Naive thymus-derived CD4-positive, alpha-beta T cell (primary cell): ENCODE measurements at places on chromosomes 5 and 9. TPM values are rescaled to one million over a fixed set of nuclear protein-coding genes. Genes with fewer than 3 reads are reported as not detected.

IL4 gene
- total RNA-seq, result 6.0 TPM

SPAG8 gene
- total RNA-seq, result 2.3 TPM

RNF44 gene
- total RNA-seq, result 283 TPM

CLPTM1L gene
- total RNA-seq, result 73.3 TPM

- no peaks in the 10 kb centered on the region for H3K4me1 ChIP-seq
- H3K27me3 ChIP-seq, result no peaks in the 10 kb centered on the region
- no peak for DNase-seq
- H3K27ac ChIP-seq, result no peak overlapping the region
- no peaks in the 10 kb centered on the region for H3K36me3 ChIP-seq
These were observed 210.3 kb upstream of the TBC1D2 start for GRCh38 chr9:98465799-98466198.

- no peaks in the 10 kb centered on the region for H3K4me1 ChIP-seq
- DNase-seq, result no peak
- no peaks in the 10 kb centered on the region for H3K27me3 ChIP-seq
- no peak overlapping the region for H3K27ac ChIP-seq
These were observed 21.6 kb upstream of the GRPEL2 start for GRCh38 chr5:149323621-149324205.

GRCh38 chr9:88801214-88801796, 190.0 kb upstream of the S1PR3 start:
- no peaks in the 10 kb centered on the region for H3K36me3 ChIP-seq
- H3K27ac ChIP-seq, result no peak overlapping the region
- no peaks in the 10 kb centered on the region for H3K4me1 ChIP-seq
- no peak overlapping the region for H3K4me3 ChIP-seq
- no peaks in the 10 kb centered on the region for H3K27me3 ChIP-seq

GRCh38 chr5:135055396-135055795, 21.4 kb upstream of the PITX1 start:
- no peak overlapping the region for H3K4me3 ChIP-seq
- H3K27ac ChIP-seq, result no peak overlapping the region
- no peaks in the 10 kb centered on the region for H3K36me3 ChIP-seq

DNA sequence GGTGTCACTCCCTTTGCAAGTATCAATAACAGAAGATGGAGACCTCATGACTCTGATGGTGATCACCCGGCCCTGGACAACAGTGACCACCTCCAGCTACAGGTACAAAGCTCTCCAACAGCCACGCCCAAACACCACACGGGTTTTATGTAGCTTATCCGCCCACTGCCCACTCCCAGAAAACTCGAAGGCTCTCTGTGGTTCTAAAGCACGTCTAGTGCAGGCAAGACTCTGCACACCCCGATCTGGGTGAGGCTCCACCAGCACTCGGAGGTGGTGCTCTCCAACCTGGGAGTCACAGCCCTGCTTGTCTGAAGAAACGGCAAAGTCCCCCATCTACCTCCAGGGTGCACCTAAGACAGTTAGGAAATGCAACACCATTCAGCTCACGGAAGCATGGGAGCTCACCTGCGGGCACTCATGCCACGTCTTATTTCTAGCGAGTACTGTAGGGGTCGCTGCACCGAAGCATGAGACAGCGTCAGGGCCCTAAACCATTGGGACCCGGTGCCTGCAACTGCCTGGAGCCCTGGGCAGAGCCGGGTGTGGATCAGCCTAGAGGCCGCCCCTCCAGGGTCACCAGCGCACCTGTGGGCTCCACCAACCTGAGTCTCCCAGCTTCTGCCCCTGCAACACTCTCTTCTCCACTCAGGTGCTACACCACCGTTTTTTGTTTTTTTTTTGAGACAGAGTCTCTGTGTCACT, 58.1 kb upstream of the ZNF354A start:
- H3K4me3 ChIP-seq, result no peak overlapping the region
- H3K27ac ChIP-seq, result no peak overlapping the region
- H3K4me1 ChIP-seq, result no peaks in the 10 kb centered on the region
- H3K27me3 ChIP-seq, result no peaks in the 10 kb centered on the region
- no peaks in the 10 kb centered on the region for H3K36me3 ChIP-seq

GRCh38 chr5:68490406-68490805, 274.9 kb downstream of the PIK3R1 start:
- no peak overlapping the region for H3K27ac ChIP-seq
- no peak overlapping the region for H3K4me3 ChIP-seq
- DNase-seq, result no peak
- no peaks in the 10 kb centered on the region for H3K4me1 ChIP-seq

GRCh38 chr5:81626524-81626923, 124.4 kb downstream of the SSBP2 start:
- peaks cover 8% of the 10 kb centered on the region for H3K4me1 ChIP-seq
- no peaks in the 10 kb centered on the region for H3K36me3 ChIP-seq
- no peak overlapping the region for H3K4me3 ChIP-seq
- DNase-seq, result no peak
- no peaks in the 10 kb centered on the region for H3K27me3 ChIP-seq
